Trophoblast cell (in vitro differentiated cells and primary cell): ENCODE measurements at places on chromosomes 13 and 19.

DNA sequence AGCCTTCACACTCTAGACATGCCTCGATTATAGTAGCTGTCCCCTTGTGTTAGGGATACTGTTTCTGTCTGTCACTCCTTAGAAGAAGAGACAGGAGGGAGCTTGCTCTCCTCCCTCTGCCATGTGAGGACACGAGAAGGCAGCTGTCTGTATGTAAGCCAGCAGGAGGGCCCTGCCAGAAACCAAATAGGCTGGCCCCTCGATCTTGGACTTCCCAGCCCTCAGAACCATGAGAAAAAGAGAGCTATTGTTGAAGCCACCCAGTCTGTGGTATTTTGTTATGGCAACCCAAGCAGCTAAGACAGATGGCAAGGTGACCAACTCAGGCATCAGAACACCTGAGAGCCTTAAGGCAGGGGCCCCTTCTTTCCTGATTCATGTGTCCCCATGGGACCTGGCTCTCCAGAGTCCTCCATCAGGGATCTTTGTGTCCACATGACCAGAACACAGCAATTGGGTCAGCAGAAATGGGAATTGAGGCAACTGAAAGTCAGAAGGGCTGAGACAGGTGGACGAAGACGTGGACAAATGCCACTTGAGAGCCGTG, 65.6 kb upstream of the NPAS1 start:
- DNase-seq = no peak

GRCh38 chr13:111184458-111185401, 69.6 kb downstream of the ARHGEF7 start:
- DNase-seq = no peak

DNA sequence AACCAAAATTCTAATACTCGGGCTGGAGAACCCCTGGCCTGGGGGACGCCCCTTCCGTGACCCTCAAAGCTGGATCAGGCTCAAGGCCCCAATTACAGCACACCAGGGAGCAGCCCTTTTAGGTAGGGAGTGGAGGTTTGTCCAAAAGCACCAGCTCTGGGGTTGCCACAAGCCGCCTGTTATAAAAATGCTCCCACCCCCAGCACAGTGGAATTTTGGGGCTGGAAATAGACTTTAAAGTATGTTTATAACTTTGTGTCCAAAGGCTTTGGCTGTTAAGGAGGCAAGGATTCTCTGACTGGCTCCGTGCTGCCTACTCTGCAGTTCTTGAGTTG, 564 bp upstream of the GMIP start:
- DNase-seq = no peak

DNA sequence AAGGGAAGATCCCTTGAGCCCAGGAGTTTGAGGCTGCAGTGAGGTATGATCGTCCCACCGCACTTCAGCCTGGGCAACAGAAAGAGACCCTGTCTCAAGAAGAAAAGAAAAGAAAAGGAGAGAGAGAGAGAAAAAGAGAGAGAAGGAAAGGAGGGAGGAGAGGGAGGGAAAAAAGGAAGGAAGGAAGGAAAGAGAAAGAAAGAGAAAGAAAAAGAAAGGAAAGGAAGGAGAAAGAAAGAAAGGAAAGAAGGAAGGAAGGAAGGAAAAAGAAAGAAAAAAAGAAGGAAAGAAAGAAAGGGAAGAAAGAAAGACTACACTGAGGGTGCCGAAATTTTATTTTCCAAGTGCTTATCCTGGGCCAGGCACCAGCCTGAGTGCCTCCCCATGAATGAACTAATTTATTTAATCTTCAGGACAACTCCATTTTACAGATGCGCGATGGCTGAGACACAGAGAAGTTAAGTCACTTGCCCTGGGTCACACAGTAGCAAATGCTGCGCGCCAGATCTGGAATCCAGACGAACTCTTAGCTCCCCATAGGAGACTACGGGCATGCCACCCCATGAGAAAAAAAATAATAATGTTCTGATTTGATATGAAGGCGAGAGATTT, 2.7 kb downstream of the CDC42EP5 start:
- no peak for DNase-seq

- no peak for DNase-seq
These were observed 75.7 kb downstream of the DPF1 start for GRCh38 chr19:38148337-38148736.

GRCh38 chr13:113001241-113002140, 32.5 kb downstream of the MCF2L start:
- peak; percentile 85 for DNase-seq

DNA sequence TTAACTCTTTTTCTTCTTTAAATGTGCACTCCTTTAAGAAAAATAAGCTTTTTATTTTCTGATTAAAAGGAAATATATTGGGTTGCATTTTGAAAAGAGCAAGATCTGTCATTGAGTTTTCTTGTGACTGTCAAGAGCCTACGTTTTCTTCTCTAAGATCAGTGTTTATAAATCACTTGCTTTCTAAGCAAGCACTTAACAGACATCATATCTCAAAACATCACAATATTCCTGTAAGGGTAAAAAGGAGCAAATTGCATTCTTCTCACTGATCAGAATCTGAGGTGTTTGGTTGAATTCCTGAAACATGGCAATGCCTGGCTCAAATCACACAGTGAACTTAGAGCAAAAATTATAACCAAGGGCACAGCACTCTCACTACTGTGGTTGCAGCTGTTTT, 231.3 kb downstream of the PCDH17 start:
- DNase-seq = no peak

DNA sequence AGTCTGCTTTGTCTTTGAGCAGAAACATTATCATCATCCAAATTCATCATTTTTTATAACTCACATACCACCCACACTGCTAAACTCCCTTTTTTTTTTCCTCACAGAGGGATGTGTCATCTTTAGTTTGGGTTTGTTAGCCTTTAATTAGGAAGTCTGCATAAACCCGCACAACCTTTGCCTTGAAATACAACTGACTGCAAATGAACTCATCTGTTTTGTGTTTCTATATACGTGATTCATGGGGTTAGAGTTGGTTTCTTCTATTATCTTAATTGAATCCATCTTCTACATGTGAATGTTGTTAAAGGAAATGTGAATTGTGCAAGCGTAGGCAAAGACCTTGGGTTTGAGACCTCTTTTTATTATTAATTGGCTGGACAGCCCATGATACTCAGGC, 102.7 kb downstream of the SLAIN1 start:
- no peak for DNase-seq
